Activated T-helper 1 cell treated with anti-CD3 and anti-CD28 coated beads, Interleukin-2, amount 50 U/mL, for 16 hours (primary cell): ENCODE measurements at places on chromosomes 7 and 10.

DNA sequence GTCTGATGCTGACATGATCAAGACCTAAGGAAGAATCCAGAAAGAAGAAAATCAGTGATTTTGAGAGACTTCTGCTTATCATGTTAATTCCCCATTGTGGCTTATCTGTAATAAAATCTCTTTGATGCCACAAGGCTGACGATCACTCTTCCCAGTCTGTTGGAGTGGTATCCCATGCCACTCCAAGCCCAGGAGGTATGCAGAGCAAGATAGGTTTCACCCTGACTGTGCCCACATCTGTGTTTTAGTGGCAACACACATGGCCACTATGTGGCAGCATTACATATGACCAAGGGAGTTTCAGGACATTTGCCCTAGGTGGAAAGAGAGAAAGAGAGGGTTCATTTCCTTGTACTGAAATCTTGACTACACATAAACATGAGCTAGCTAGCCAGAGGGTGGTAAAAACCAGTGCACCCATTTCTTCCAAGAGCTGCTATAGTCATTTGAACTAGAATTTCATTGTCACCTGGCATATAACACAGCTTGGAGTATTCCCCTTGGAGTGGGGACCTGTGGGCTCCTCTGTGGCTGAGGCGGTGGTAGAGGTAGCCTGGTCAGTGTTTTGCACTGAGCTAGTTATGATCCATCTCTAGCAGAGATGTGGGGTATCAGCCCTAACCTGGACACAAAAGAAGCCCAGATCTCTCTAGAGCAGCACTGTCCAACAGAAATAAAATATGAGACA lies 20.8 kb downstream of the LAMB4 start:
- no peak for DNase-seq

GRCh38 chr10:112429147-112429546 lies 17.6 kb downstream of the ZDHHC6 start:
- no peak for DNase-seq

DNA sequence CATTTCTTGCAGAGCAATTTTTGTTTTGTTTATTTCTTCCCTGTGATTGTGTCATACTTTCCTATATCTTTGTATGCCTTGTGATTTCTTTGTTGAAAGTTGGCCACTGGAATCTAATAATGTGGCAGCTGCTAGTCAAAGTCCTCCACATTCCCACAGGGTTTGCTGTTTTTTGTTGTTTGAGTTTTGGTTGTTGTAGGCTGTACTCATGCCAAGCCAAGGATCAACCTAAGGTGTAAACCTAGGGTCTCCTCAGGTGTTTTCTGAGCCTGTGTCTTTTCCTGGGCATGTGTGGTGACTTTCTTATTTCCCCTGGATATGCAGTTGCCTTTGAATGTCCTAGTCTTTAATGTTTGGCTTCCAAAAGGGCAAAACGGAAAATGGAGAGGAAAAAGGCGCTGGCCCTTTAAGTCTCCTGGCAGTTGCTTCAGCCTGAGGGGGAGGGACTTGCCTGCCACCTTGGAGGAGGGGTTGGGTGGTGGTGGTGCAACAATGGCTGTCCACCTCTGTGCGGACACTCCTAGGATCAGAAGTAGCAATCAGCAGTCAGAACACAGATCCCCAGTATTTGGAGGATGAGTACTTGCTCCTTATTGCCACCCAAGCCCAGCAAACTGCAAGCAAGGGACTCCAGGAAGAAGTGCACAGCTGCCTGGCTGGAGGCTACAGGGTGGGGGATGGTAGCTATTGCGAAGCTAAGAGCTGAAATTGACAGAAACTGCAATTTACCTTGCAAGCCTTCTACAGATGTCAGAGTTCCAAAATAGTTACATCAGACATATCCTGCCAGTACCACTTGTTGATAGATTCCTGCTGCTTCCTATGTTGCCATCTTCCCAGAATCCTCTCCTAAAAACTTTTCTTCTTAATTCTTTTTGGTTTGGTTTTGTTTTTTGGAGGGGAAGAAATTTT lies 5.6 kb upstream of the ZNF518A start:
- DNase-seq: no peak

- no peak for DNase-seq
Observed at GRCh38 chr7:18555120-18555519, 59.6 kb downstream of the HDAC9 start.

DNA sequence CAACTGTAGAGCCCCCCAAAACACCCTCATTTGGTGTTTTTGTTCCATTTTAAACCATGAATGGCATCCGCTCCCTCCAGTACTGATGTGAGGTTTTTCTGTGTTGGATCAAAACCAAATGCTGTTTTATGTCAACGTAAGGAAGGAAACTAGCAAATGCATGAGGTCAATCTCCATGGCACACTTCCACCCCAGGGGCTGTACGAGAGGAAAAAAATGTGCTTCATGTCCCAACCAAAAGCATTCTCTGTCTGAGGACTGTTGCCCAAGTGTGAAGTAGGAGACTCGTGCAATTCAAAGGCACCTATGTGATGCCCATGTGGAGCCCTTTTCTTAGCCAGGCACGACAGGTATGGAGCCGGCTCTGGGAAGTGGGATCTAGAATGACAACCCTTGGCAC lies 180.3 kb upstream of the MKI67 start:
- DNase-seq: no peak

GRCh38 chr10:69994262-69994661 lies 58.4 kb upstream of the MACROH2A2 start:
- DNase-seq: no peak

GRCh38 chr10:98086837-98087708 lies 47.4 kb upstream of the R3HCC1L start:
- no peak for DNase-seq

GRCh38 chr7:158508802-158509385 lies 78.7 kb downstream of the PTPRN2 start:
- DNase-seq: no peak

GRCh38 chr10:53209944-53210611 lies 437.5 kb upstream of the MBL2 start:
- no peak for DNase-seq

GRCh38 chr7:47937065-47937687 lies 11.1 kb downstream of the PKD1L1 start:
- no peak for DNase-seq

DNA sequence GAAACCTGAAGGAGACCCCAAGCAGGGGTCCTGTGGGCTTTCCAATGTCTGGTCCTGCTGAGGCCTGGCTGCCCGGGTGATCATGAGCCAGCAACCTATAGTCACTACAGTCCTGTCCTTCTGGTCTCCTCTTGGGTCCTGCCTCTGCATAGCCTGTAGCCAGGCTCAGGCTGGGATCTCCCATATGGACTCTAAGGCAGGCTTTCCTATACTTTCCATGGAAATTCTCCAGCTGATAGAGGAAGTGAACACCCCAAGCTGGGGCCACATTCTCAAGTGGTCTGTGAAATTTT lies 26.4 kb downstream of the ANXA8 start:
- no peak for DNase-seq

- DNase-seq: no peak
Observed at GRCh38 chr7:103866919-103867318, 122.5 kb downstream of the RELN start.

DNA sequence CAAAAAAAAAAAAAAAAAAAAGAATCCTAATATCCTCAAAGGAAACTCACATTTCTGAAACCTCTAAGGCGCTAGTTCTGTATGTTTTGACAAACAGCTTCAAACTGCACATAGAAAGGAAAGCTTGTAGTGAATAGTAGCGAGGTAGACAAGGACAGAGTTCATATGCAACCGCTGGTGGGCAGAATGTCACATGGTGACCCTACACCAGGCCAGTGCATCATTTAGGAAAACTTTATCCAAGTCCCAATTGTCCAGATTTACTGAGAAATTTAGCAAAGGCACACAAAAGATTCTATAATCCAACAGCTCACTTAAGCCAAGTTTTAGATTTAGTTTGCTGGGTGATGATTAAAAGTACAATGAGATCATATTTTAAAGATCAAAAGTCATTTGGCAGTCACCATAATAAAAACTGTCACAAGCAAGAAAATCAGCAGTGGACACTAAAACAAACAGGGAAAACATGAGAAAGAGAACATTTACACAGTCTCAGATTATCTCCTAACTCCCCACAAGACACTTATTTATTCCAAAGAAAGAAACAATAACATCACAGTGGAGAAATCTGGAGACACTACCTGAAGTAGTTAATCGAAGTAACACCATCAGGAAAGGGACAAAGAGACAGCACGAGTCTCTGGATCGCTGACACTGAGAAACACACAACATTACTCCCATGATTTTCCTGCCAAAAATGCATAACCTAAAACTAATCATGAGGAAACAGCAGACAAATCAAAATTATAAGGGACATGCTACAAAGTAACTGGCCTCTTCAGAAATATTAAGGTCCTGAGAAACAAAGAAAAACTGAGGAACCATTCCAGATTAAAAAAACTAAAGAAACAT lies 20.2 kb downstream of the FAM204A start:
- no peak for DNase-seq

- DNase-seq: no peak
Observed at GRCh38 chr10:97643441-97643985, 3.0 kb downstream of the PI4K2A start.

DNA sequence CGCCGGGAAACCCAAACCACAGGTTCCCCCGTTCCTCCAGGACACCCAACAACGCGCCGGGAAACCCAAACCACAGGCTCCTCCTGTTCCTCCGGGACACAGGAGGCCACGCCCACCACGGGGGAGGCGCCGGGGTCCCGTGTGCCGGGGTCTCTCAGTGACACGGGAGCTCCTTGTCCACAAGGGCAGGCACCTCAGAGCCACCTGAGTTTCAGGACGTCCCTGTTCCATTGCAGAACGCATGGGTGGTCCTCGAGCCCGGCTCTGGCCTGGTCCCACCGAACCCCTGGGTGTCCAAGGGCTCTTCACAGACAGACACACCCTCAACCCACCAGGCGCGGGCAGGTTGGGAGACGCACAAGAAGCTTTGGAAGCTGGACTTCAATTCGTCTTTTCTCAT lies 57.6 kb upstream of the ADGRA1 start:
- DNase-seq: no peak

DNA sequence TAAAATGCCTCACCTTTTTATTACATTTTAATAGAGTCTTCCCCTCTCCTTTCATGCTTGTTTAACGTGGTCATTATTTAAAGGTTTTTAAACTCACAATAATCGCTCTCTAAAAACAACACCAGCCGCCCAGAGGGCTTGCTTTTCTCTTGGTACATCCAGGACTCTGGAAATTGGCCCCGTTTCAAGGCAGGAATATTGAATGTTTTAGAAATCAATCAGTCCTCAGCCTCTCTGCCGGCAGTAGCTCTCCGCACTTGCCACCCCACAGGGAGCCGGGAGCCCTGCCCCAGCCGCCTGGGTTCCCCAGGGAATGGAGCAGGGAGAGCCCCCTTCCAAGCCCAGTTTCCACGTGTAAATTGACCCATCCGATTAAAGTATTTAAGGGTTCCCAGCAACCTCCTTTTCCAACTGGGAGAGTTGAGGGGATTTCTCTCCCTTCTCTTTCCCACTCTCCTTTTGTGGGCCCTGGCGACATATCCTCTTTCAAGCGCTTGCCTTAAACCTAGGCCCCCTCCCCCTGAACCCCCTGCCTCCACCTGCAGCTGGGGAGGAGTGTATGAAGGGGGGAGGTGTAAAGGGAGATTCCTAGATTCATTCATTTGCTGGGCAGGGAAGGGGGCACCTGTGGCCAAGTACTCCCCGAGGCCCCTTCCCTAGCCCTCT lies 1.9 kb downstream of the FGF8 start:
- DNase-seq: no peak

GRCh38 chr7:94422827-94423460 lies 28.2 kb downstream of the COL1A2 start:
- DNase-seq: no peak

GRCh38 chr10:67818323-67818722 lies 19.7 kb downstream of the DNAJC12 start:
- DNase-seq: no peak

GRCh38 chr7:102111061-102112041 lies 175.3 kb upstream of the SH2B2 start:
- no peak for DNase-seq

DNA sequence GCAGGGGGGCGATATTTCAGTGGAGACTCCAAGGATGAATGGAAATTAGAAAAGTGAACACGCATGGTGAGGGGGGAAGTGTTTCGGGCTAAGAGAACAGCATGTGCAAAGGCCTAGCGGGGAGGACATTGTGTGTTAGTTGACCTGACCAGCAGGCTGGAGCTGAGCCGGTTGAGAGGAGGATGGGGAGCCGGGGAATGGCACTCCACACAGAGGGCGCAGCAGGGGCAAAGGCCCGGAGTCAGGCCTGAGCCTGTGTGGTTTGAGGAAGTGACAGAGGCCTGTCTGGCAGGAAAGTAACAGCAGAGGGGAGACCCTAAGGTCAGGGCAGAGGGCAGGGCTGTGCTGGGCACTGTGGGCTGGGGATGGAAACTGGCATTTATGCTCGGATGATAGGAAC lies 83.2 kb upstream of the ZNF479 start:
- DNase-seq: no peak

- DNase-seq: no peak
Observed at GRCh38 chr7:157978766-157979165, 608.9 kb downstream of the PTPRN2 start.

DNA sequence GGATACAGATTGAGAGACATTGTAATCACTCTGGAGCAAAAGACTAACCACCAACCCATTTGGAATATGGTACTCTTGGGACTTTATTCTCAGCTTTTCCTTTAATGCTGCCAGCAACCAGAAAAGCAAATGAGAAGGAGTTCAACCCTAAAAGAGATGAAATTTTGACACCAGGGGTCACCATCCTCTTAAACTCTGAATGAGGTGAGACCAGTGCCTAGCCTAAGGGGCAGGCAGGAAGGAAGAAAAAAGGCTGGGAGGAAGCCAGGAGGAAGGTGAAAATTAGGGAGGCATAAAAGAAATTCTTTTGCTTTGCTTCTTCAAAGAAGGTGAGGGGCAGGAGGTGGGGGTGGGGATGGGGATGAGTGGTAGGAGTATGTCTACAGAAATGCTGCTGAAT lies 135.8 kb downstream of the JAZF1 start:
- no peak for DNase-seq

- no peak for DNase-seq
Observed at GRCh38 chr10:17951868-17952371, at the start of gene SLC39A12. SLC39A12 (plus strand) TSS chr10:17951918; CDS start chr10:17953277, 1,359 bp downstream.

- DNase-seq: no peak
Observed at GRCh38 chr10:30435073-30435422, 1.1 kb downstream of the MAP3K8 start.

- no peak for DNase-seq
Observed at GRCh38 chr7:138138244-138138643, 62.0 kb downstream of the AKR1D1 start.
